NCI-H1417 (cell line): ENCODE measurements at places on chromosomes 6 and 20.
A peak's percentile ranks its signal among the peaks of the same experiment; 100 is the strongest.

- no peak for DNase-seq
Observed at GRCh38 chr6:71402096-71402495, 113.5 kb downstream of the OGFRL1 start.

GRCh38 chr20:6053064-6053775, 640 bp downstream of the LRRN4 start:
- peak; percentile 42 for DNase-seq

GRCh38 chr6:143337201-143337949, 113.1 kb downstream of the ADAT2 start:
- DNase-seq = peak; percentile 37

DNA sequence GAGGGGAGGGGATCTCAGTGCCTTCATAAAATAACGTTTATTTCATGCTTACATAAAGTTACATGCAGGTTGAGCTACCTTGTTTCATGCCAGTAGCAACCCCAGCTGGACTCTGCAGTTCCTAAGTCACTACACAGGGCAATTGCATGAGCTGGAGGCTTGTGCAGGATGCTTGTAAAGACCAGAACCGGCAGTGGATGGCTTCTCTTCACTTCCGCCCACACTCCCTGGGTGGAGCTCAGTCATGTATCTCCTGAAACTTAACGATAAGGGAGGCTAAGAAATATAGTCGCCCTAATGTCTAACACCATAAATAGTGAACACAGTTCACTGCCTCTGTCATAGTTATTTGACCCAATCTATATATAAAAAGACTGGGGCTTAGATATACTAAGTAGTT, 99.4 kb upstream of the RAB32 start:
- DNase-seq = no peak

DNA sequence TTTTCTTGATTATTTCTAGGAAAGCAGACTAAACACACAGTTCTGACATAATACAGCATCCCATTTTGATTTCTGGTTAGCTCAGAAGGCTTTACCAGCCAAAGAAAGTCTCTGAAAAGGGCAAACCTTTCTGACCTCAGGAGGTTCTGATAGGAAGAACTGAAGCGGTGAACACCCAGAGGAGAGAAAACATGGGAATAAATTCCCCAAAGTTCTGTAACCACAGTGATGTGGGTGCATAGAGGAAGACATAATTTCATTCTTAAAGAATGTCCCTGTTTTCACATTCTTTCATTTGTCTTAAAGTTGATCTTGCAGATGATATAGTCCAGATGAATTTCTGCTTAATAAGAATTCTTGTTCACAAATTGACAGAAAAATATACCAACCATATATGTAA, 60.3 kb downstream of the RSPO3 start:
- DNase-seq = no peak

GRCh38 chr6:41733360-41733706, 2.1 kb downstream of the TFEB start:
- peak; percentile 66 for DNase-seq

GRCh38 chr6:82364087-82365015, 734 bp downstream of the TPBG start:
- DNase-seq = peak; percentile 11

DNA sequence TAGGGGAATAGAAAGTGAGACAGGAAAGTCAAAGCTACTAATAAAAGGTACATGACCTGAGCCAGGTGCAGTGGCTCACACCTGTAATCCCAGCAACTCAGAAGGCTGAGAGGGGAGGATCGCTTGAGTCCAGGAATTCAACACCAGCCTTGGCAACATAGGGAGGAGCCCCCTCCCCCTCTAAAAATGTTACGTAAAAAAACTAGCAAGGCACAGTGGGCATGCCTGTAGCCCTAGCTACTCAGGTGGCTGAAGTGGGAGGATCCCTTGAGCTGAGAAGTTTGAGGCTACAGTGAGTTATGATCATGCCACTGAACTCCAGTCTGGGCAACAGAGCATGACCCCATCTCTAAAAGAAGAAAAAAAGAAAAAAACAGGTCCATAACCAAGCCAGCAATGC, 186.1 kb upstream of the RIN2 start:
- no peak for DNase-seq

DNA sequence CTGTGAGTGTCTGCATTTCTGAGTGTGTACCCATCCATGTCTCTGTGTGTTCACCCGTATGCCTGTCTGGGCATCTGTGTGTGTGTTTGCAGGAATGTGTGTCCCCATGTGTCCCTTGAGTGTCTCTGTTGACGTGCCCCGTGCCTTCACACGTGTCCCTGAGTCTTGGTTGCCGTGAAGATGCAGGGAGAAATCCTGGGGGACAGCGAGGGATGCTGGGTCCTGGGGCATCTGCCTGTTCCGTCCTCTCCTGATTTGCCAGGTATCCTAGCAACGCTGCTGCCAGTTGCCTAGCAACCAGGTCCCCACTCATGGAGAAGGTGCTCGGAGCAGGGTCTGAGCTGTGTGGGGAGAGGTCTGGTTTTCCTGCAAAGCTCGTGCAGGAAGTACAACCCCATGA, 6.0 kb upstream of the LKAAEAR1 start:
- DNase-seq = peak; percentile 85

- no peak for DNase-seq
Observed at GRCh38 chr6:53104916-53105315, 39.7 kb downstream of the FBXO9 start.

GRCh38 chr6:28311139-28311823, 24.7 kb downstream of the ZSCAN31 start:
- DNase-seq = peak; percentile 4

GRCh38 chr6:3744901-3745470, 6.5 kb downstream of the PXDC1 start:
- DNase-seq = no peak

- no peak for DNase-seq
Observed at GRCh38 chr20:19936466-19937200, 80.5 kb upstream of the NAA20 start.

DNA sequence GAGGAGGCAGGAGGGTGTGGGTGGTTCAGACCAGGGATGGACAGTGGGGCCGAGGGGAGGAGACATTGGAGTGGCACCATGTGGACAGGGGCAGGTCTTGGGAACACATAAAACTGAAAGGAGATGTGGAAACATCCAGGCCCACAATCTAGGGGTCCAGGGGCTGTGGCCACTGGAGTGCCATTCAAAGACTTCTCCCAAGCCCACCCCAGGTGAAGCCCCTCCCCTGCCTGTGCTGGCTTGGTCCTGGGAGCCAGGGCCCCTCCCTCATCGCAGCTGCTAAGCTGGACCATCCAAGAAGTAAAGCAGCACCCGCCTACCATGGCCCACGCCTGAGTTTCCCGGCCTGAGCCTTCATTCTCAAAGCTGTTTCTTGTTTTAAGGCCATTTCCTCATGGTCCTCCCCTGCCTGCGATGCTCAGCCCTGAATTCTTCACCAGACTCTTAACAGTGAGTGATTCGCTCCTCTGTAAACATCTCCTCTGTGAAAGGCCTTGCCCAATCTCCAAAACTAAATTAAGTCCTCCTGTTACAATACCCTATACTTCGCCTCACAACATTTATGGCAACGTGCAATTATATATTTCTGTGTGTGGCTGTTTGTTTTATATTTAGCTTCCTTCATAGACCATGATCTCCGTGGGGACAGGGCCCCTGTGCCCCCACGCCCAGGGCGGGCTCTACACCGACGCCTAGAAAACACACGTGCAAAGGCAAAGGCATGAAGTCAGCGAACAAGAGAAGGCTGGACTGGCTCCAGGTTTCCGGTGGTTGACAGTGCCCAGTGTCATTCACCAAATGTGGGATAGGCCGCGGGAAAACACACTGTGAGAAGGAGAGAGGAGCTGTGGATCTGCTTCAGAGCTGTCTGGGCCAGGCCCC, 267.8 kb downstream of the ERMARD start:
- DNase-seq = no peak

- DNase-seq = no peak
Observed at GRCh38 chr20:22682381-22682780, 98.0 kb upstream of the FOXA2 start.

DNA sequence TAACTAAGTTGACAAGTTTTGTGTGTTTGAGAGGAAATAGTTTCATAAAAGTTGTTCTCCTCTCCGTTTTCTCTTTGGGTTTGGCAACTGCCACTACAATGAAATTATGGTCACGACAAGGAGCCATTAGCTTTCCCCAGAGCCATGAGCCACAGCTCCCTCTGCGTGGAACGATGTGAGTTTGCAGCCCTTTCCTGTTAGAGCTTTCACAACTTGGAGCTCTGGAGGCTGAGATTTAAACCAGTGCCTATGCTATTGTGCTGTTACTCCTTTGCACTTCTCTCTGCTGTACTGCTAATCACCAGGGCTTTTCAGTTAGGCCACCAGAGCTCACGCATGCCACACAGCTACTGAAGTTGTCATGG, 29.3 kb upstream of the TXNDC5 start:
- no peak for DNase-seq

DNA sequence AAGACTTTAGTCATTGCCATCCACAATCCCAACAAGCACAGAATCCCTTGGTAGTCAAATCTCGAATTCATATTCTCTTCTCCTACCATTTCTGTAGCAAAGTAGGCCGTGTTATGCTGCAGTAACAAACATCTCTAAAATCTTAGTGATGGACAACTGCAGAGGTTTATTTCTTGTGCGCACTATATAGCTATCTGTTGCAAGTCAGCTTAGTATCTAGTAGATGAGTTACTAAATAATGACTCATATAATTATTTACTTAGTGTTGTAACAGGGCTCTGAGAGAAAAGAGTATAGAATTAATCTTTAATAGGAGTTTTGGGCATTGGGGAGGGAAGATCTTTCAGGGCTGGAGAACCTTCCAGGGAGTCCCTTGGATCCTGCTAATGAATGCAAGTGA, 73.3 kb downstream of the CAP2 start:
- no peak for DNase-seq

DNA sequence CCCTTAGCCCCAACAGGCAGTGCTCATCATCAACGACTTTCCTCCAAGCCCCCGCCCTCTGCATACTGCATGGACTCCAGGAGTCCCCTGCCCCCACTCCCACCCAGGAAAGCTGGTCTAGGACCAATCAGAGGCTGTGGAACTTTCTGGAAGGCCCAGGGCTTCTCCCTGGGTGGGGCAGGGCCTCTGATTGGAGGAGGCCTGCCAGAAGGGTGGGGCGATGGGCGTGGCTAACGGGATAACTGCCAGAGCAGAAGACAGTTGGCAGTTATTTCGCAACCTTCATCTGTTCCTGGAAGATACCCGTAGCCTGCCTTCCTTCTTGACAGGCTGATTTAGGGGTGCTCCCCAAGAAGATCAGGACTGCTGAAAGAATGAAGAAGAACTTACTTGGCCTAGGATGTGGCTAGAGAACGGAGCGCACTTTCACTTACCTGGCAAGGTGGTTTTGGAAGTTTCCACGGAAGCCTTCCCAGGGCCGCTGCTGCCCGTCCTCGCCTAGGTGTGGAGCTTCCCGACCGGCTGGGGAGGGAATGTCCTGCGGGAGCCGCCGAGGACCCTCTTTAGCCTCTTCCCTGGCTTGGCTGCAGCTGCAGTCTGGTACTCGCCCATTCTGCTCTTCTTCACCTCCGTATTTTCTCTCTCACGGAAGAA, 209.0 kb downstream of the LRFN2 start:
- no peak for DNase-seq

GRCh38 chr20:42906120-42906519, 283.6 kb downstream of the PTPRT start:
- DNase-seq = no peak

DNA sequence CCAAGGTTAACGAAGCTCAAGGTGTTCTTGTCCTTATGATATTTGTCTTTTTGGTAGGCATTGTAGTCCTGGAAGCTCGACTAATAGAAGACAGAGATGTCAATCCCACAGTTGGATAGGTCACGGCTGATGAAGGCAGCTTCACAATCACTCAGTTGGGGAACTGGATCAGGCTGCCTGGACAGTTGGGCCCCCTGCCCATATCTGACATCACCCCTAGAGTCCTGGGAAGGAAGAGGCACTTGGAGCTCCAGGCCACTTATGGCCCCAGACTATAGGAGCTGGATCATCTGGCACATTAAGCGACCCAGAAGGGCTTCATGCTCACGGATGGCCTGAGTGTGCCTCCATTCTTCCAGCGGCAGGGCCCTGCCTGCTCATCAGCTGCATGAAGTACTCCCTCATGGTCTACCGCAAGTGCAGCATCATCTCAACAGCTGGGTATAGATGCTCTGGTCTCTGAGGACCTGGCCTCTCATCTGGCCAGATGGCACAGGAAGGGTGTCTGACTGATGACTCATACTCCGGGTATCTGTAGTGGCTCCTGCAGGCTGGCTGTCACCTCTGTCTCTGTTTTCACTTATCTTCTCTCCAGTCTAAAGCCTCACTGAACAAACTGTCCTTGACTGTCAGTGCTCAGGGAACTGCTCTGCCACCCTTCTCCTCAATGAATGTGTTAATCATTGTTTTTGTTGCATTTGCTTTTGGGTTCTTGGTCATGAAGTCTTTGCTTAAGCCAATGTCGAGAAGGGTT, 29.2 kb upstream of the SSR1 start:
- no peak for DNase-seq

GRCh38 chr6:11380969-11381744, 148.7 kb upstream of the NEDD9 start:
- DNase-seq = no peak

DNA sequence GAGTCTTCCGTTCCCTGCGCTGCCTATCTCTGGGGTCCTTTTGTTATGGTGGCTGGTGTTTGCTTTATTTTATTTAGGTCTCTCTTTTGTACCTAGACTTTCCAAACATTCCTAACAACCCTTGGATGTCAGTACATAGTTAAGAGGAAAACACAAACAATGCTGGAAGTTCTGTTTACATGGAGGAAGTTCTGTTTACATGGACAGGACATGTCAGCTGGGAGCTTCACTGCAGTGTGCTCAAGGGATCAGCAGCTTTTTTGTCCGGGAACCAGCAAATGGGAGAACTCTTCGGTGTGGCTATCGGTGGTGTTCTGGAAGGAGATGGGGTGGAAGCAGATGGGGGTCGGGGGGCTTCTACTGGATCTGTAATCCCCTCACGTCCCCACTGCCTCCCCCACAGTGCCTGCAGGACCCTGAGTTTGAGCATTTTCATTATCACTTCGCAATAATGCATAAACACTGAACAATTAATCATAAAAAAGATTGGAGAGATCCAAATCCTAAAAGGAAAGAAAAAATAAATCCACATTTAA, 2.7 kb downstream of the SERPINB6 start:
- DNase-seq = no peak

- DNase-seq = no peak
Observed at GRCh38 chr6:112877134-112878100, 530.3 kb downstream of the RFPL4B start.

- DNase-seq = no peak
Observed at GRCh38 chr6:3164388-3164787, 7.0 kb upstream of the TUBB2A start.

- DNase-seq = no peak
Observed at GRCh38 chr6:82245376-82245775, 2.2 kb downstream of the IBTK start.

GRCh38 chr20:21173485-21173884, 47.6 kb downstream of the KIZ start:
- no peak for DNase-seq

GRCh38 chr6:139647841-139648240, 273.4 kb upstream of the CITED2 start:
- no peak for DNase-seq

GRCh38 chr6:158630938-158631616, 13.5 kb downstream of the DYNLT1 start:
- DNase-seq = peak; percentile 34

GRCh38 chr6:184161-184700, 108.1 kb upstream of the DUSP22 start:
- DNase-seq = no peak
